ENCODE measurements at places on chromosomes 1 and 21.

DNA sequence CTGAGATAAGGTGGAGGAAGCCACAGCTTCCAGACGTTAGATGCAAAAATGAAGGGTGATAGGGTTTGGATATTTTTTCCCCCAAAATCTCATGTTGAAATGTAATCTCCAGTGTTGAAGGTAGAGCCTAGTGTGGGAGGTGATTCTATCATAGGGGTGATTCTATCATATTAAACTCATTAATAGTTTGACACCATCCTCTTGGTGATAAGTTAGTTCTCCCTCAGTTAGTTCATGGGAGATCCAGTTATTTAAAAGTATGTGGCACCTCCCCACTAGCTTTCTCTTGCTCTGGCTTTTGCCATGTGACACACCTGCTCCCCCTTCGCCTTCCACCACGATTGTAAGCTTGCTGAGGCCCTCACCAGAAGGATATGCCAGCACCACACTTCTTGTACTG lies 8.3 kb upstream of the TBCE start:
- no peak for DNase-seq

DNA sequence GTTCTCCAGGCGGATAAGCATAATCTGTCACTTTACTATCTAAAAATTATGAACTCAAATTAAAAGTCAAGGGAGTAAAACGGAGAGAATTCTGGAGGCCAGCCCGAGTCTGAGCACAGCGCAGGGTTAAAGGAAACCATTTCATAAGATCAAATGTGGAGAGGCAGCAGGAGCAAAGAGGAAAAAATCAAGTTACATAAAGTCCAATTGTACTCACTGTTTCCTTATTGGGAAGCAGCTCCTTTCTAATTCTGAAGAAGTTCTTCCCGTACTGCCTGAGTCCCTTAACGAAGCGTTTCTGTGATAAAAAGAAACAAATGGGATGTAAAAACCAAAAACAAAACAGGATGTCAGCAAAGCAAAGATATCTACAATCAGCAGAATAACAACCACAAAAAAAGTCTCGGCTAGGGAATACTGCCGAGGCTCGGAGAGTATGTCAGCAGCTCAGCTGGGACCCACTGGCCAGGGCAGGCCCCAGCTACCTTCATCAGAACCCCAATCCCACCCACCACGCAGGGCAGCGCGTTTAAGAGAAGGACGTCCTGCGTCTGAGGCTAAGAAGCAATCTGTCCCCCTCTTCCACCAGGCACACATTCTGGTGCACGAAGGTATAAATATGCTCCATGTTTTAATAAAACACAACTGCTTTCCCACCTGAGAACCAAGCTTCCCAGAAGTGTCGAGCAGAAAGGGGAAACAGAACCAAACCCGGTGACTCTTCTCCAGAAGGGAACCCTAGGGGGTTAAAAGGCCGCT lies 104.8 kb downstream of the SLC45A1 start:
- DNase-seq = no peak

DNA sequence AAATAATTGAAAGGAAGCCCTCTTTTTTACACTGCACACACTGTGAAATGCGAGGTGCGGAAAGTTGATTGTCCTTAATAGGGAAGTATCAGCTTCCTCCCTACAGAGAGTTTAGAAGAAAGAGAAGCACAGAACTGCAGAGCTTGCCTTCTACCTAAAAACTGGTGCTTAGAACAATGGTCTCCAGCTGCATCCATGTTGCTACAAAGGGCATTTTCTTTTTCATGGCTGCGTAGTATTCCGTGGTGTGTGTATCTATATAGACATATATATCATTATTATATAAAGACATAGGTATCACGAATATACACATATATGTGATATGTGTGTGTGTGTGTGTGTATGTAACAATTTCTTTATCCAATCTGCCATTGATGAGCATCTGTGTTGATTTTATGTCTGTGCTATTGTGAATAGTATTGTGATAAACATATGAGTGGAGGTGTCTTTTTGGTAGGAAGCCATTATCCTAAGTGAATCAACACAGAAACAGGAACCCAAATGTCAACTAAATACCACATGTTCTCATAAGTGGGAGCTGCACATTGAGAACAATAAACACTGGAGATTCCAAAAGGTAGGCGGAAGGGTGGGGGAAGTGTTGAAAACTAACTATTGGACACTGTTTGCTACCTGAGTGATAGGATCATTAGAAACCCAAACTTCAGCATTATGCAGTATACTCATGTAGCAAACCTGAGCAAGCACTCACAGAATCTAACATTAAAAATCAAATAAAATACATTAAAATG lies 290.0 kb upstream of the RUNX1 start:
- no peak for DNase-seq

- no peak for DNase-seq
Observed at GRCh38 chr1:220544901-220545303, 17.0 kb downstream of the MARK1 start.

- no peak for DNase-seq
Observed at GRCh38 chr1:217681806-217682205, 50.7 kb downstream of the SPATA17 start.

- no peak for DNase-seq
Observed at GRCh38 chr1:75092141-75092540, 42.0 kb upstream of the LHX8 start.

DNA sequence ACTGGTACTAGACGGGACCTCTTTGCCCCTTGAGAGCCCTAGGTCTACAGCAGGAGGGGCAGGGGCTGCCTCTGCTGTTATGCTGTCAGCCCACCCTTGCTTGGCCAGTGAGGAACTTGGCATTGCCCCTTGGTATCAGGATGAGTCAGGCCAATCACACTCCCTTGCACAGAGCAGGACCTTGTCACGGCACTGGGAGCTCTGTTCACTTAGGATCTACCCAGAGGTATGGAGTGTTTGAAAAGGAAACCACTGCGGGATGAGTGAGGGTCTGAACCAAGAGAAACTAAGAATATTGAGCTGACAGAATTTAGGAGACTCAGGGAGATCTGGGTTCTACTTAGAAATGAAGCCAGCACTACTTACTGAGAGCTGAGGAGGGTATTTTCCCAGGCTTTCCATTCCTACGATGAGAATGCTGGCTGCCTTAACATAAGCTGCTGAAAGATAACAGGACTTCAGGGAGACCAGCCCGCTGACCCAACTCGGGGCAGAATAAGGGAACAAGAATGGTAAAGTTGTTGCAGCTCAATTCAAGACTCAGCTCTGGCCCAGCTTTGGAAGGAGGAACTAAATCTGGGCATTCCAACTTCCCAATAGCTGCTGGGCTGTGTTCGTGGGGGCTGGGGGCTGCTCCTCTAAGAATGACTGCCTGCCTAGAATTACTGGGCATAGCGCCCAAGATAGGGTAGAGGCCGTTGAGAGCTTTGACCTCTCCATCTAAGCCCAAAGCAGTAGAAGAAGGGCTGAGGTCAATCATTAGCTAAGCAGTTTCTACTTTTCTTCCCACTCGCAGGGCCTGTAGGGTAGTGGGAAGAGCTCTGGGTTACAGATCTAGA lies 1.5 kb downstream of the FABP3 start:
- DNase-seq = no peak

DNA sequence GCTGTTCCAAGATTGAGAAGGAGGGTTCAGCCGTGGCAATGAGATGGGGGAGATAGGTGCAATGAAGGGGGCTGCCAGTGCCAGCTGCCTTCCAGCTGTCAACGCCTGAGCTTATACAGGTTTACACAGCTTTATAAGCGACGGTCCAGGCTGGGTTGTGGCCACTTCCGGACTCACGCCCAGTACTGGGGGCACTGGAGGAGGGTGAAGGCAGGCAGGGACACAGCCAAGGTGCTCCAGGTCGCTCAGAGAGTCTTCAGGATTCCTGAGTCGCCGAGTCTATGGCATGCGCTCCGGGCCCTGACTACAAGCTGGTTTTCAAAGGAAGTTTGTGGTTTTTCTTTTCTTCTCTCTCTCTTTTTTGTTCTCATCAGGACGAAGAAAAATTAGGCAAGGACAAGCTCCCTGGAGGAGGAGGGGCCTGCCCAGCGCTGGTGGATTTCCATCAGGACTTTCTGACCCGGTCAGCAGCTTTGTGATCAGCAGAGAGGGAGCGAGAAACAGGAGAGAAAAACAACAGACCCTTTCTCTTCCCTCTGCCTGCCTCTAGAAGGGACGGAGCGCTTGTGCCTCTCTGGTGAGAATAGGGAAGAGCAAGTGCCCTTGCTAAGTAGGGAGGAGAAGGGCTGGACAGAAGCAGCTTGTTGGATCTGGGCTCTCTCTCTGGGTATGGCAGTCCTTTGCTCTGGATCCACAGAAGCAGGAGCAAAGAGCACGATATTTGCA lies at the start of gene MINDY1:
MINDY1 (minus strand) TSS at position 576 of the 726 bp plus-strand sequence. CDS start 4,285 bp downstream, outside the sequence.
- DNase-seq = peak; percentile 62

DNA sequence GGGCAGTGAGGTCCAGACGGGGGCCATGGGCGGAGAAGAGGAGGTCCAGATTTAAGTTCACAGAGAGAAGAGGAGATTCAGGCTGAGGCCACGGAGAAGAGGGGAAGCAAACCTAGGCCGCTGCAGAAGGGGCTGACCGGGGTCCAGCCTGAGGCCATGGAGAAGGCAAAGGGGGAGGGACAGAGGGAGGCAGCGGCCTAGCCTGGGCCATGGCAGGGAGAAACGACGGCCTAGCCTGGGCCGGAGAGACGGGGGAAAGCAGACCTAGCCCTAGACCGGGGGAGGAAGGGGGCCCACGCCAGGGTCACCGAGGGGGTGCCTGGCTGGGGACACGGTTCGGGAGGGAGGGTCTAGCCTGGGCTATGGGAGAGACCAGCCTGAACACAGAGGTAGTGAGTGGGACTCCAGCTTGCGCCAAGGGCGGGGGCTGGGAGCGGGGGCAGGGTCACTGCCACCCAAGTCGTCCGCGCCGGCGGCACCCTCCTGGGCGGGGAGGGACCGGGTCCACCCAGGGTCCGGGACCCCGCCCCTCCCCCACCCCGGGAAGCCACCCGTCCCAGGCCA lies 459 bp downstream of the CAPZB start:
- DNase-seq = no peak

DNA sequence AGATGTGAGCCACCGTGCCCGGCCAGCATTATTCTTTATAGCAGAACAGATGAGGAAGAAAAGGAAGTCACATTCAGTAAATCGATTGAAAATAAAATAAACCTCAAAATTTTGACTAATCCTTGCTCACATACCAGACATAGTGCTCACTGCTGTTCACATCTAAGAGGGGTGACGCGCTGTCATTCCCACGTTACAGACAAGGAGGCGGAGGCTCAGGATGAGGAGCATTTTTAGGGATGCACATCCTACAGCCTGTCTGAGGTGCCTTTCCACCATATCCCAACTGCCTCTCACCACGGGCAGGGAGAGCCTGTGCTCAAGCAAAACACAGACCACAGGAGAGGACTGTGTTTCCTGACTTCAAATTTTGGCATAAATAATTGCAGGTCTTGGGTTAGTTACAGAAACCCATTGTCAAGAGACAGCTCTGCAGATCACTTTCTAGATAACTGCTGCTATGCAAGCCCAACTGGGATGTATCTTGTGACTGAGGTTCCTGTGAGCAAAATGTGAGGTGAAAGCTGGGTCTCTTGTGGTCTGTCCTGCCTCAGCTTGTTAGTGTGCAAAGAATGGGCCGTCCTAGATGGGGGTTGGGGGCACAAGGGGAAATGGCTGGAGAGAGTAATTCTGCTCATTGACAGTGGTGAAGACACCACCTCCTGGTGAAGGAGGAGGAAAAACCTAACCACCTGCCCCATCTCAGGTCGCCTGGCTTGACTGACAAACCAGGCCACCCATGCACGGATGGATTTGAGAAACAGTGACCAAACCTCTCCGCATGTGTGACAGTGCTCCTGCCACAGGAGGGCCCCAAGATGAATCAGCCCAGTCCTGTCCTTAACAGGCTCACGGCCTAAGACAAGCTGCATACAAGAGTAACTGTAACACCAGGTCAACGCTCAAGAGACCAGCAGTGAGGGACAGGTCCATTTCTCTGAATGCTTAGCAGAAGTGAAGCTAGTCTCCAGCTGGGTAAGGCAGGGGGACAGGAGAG lies 8.2 kb downstream of the TNN start:
- DNase-seq = no peak
